ENCODE measurements at places on chromosomes 3 and 15.

- no peak for DNase-seq
Measured at GRCh38 chr3:195059471-195060216, 211.3 kb downstream of the XXYLT1 start.

DNA sequence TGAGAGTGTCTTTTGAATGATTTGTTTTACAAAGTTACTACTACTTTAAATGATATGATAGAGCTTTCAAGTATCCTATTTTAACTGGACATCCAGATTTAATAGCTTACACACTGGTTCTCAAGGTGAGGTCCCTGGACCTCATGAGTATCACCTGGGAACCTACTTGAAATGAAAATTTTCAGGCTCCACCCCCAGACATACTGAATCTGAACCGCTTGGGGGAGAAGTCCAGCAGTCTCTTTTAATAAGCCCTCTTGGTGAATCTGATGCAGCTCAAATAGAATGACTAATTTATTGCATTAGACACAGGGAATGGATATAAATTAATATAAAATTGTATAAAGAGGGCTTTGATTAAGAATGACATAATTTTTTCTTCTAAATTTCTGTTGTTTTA is 29.4 kb upstream of the SLITRK3 start:
- DNase-seq, result no peak

- DNase-seq, result no peak
Measured at GRCh38 chr15:29012097-29012496, 126.3 kb downstream of the APBA2 start.

GRCh38 chr3:73516631-73517030 is 108.1 kb downstream of the PDZRN3 start:
- no peak for DNase-seq

- no peak for DNase-seq
Measured at GRCh38 chr15:87632364-87632763, 624.2 kb downstream of the NTRK3 start.

DNA sequence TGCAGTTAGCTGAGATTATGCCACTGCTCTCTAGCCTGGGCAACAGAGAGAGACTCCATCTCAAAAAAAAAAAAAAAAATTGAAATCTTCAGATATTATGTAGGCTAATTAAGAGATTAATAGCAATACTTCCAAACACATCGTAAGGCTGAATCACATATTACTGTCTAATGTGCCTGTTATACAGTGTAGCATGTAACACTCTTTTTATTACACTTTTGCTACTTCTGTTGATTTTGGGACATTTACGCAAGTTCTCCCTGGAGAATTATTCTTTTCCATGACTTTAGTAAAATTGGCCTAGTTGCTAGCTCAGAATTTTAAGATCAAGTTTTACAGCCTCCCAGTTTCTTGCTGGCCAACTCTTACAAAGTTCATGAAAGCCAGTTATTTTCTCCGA is 605.2 kb downstream of the NAALADL2 start:
- DNase-seq, result no peak

- no peak for DNase-seq
Measured at GRCh38 chr3:52719618-52720017, 13.7 kb downstream of the SPCS1 start.

GRCh38 chr3:32413845-32414521 is 22.3 kb downstream of the CMTM7 start:
- no peak for DNase-seq

- peak; percentile 38 for DNase-seq
Measured at GRCh38 chr3:185824051-185825005, 514 bp downstream of the IGF2BP2 start.

DNA sequence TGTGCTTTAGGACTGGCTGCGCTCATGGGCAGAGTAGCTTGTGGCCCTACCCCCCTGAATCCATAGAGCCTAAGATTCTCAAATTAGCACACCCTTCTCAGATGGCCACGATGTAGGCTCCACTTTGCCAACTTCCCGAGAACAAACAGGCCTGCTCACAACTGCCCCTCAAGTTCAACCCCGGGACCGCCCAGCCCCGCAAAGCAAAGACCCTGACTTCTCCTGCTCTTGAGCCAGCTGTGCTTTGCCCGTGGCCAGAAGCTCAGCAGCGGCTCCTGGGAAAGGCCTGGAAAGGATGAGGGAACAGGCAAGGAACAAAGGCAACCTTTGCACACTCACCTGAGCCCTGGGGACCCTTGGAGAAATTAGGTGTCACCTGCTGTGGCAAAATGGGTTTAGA is 32.0 kb downstream of the CYP11A1 start:
- DNase-seq, result no peak

DNA sequence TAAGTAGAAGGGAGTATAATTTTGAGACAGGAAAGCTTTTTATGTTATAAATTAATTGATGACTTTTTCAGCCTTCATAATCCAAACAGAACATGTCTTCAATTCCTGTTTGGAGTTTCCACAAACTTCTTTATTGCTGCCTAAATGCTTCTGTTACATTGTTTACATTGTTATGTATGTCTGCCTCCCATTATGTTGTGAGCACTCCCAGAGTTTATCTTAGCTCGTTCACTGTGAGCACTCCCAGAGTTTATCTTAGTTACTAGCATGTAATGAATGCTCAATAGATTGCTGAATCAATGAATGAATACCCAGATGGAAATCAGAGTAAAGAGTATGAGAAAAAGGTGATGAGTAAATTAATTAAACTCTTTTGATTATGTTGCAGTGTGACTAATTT is 1178.0 kb downstream of the ROBO1 start:
- no peak for DNase-seq

DNA sequence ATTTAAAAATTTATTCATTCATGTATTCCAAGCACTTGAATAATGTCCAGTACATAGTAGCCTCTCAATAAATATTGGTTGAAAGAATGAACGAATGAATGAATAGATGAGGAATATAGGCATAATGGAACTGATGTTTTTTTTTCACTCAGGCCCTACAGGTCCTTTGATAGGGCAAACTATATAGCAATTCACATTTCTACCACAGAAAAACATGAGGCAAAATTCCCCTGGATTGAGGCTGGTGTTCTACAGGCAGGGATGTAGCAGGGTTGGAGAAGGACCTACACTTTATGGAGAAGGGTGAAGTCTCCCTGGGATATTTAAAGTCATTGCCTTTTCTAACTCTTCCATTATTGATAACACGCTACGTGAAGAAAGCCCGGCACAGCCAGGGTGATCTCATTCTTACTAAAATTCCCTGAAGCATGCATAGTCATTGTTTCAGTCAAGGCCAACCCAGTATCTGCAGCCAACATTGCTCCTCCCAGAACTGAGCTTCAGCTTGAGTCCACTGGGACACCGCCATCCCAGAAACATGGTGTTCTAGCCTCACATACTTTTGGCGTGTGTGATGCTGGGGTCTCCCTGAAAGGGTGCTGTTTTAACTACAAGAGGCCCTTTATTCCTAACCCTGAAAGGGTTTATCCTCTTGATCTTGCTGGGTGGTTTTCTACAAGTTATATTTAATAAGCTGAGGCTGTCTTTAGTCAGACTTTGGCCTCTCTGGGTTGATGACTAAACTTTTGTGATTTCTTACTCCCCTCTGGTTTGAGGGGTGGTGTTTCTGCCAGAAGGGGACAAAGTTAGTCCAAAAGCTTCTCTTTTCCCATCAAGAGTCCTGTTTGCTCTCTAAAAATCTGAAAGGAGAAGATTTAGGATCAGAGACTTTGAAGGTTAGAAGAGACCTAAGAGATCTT is 25.9 kb upstream of the FBN1 start:
- no peak for DNase-seq

- no peak for DNase-seq
Measured at GRCh38 chr15:49721091-49721490, 100.2 kb downstream of the DTWD1 start.

DNA sequence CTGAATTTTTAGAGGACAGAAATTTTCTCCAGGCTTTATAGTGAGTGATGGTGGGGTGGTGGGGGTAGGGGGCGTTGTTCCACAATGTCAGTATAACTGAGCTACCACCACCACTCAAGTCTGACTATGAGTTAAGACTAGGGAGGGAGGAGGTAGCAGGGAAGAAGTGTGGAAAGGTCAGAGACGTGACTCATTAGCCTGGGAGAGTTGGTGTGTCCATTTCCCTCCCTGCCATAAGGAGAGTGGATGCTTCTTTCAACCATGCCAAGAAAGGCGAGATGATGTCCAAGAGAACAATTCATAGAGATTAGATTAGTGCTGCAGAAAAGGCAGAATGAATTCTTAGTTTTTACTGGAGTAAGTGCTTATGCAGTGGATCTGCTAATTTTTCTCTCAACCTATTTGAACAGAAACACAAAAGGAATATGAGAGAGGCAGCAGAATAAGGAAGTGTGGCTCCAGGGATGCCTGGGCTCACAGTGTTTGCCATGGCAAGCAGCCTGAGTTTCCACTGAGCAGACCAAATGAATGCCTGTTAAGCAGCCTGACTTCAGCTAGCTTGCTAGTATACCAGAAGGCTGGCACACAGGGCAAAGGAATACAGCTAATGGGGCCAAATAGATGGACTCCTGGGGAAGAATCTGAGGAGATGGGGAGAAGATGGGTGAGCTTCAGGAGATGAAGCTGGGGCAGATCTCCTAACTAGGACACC is 708.9 kb downstream of the NTRK3 start:
- DNase-seq, result no peak

GRCh38 chr15:34821831-34822230 is 26.5 kb upstream of the ACTC1 start:
- DNase-seq, result no peak

DNA sequence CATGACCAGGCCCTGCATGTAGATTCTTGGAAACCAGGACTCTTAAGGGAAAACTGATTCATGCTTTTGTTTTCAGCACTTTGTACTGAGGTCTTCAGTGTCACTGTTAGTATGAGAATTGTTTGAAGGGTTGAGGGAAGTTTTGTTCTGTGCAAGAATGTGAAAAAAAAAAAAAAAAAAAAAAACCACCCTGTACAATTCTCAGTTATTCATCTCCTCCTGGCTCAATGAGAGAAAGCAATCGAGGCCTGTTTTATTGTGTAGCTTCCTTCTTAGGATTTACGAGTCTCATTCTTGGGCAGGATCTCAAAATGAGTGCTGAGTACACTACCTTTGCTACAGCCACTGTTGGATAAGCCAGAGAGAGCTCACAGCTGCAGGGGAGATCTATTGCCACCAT is 469.5 kb downstream of the CNTN4 start:
- no peak for DNase-seq

DNA sequence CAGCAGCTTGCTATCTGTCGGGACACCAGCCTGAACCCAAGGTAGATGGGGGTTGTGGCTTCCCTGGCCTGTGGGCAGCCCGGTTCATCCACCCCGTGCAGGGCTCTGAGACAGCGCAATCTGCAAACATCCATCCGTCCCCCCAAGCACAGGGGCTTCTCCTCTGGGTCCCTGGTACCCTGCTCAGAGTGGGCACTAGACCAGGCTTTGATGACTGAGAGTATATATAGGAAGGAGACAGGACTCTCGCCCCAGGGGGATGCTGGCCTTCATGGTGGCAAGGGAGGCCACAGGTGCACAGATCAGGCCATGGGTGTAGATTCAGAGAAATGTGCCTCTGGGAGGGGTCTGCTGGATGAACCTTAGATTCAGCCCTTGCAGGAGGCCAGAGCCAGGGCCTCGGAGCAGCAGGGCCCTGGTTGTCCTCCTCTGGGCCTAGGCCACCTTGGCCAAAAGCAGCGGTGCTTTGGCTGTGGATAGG is 40.3 kb downstream of the CFAP100 start:
- DNase-seq, result no peak

- no peak for DNase-seq
Measured at GRCh38 chr3:151843275-151843674, 29.4 kb downstream of the AADAC start.

DNA sequence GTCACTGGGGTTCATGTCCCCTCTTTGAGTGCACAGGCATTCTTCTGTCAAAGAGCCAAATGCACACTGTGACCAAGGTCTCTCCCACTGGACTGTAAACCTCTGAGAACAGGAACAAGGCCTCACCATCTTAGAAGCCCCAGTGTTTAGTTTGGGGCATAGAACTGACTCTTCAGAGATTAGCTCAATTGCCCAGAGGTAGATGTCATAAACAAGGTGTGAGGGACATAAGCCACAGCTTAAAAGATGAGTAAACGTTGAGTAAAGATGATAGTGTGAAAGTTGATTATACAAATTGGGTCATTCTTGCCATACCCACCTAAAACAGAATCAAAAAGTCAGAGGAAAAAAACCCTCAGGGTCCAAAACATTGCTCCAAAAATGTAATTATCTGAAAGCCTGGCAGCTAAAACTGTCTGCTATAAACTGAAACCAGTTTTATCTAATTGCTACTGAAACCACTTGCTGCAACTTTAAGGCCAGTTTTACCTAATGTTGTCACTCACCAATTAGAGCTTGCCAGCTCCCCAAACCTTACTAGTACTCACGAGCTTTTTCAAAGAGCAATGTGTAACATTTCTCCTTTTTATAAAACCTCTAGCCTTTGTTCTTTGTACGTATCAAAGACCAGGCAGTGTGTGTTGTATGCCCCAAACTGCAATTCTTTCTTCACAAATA is 415.2 kb downstream of the RAP2B start:
- no peak for DNase-seq

- DNase-seq, result no peak
Measured at GRCh38 chr15:89408372-89409183, 74.0 kb upstream of the POLG start.

DNA sequence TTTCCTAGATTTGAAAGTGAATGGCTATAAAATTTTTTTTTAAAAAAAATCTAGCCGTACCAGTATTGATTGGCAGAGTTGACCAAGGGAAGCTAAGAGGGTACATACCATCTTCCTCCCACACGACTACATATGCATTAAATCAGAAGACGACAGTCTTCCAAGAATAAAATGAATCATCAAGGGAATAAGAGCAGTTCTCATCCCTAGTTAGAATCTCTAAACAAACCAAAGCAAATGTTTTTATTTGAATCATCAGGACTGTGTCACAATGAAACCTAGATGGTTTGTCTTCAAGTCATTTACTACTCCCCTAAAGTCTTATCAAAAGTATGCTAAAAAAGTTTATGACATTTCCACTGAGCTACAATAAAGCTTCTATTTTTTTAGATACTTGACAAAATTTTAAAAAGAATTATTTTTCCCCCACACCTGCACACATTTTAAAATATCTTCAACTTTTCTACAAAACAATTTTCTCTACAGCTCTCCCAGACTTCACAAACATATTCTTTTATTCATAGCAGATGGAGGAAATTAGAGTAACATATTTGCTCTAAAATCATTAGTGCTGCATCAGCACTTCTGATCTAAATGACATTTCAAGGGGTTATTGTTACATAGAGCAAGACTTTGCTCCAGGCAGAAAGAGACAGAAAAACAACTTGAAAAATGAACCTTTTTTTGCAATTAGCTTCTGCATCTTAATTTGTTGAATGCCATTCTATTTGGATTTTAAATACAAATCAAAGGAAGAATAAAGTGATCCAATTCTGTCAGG is 547.1 kb downstream of the FHIT start:
- DNase-seq, result no peak

- no peak for DNase-seq
Measured at GRCh38 chr3:36397841-36398240, 17.5 kb downstream of the STAC start.

- DNase-seq, result no peak
Measured at GRCh38 chr3:181176601-181177000, 187.1 kb upstream of the DNAJC19 start.

Measured in memory B cell (primary cell).